ENCODE measurements at places on chromosomes 7 and 10.
A peak's percentile ranks its signal among the peaks of the same experiment; 100 is the strongest.

GRCh38 chr7:28678431-28678965 lies 266.2 kb downstream of the CREB5 start:
- DNase-seq = no peak

- DNase-seq = no peak
These were observed 4.6 kb downstream of the ZNF853 start for GRCh38 chr7:6619961-6620360.

DNA sequence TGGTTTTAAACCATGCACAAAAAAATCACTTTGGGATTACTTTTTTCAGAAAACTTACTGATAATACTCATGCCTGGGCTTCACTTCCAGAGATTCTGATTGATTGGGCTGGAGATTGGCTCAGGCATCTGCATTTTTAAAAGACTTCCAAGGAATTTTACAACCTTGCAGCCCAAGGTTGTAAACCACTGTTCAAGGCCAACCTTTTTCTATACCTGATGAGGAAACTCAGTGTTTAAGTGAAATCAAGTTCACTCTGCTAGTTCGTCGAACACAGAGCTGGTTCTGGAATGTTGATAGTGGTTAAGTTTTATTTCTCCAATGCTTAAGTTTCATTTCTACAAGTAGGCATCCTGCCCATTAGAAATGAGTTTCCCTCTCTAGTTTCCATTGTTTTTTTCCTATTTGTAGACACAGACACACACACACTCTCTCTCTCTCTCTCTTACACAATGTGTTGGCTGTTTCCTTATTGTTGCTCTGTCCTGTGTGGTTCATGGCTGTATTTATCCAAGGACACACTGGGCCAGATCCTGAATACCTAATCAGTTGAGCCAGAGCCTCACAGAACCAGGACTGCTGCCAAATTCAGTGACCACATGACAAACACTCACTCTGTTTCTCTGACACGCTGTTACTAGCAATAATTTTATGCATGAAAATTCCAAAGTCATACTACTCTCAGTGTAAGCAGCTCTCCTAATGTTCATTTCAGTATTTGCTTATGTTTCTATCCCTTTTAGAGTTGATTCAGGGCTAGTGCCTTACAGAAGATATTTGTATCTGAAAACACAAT lies 3.7 kb upstream of the IFIT1B start:
- no peak for DNase-seq

GRCh38 chr7:36906448-36906847 lies 182.2 kb upstream of the AOAH start:
- no peak for DNase-seq

GRCh38 chr7:130218806-130219620 lies 11.4 kb downstream of the SSMEM1 start:
- DNase-seq = no peak

DNA sequence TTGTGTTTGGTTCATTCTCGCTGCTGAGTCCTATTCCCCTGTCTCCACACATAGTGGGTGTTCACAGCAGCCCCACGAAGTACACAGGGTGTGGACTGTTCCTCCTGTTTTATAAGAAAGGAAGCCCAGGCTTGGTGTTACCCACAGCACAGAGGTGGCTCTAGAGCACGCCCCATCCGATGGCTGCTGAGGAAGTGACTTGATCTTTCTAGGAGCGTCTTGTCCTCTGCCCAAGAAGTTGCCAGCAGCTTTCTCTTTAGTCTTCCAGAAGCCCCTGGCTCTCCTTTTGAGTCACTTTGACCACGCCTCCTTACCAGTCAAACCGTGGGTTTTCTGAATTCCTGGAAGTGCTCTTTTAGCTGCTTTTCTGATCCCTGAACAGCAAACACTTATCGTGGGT lies 94.0 kb downstream of the GRK5 start:
- DNase-seq = peak; percentile 63

- no peak for DNase-seq
These were observed 52.7 kb upstream of the ELN start for GRCh38 chr7:73974948-73975926.

DNA sequence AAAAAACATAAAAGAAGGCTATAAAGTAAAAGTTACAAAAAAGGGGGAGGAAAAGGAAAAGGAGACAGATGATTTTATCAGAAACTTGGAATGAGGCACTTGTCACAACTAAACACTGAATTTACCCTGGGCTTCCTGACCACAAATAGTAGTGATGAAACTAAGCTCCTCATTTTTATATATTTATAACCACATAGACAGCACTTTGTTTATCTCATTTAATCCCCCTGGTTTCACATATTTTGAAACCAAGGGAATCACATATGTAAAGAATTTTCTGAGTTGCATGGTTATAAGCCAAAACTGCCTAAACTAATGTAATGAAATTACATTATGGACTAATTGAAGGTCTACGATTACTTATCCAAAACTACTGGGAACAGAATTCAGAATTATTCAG lies 39.6 kb upstream of the MET start:
- no peak for DNase-seq

DNA sequence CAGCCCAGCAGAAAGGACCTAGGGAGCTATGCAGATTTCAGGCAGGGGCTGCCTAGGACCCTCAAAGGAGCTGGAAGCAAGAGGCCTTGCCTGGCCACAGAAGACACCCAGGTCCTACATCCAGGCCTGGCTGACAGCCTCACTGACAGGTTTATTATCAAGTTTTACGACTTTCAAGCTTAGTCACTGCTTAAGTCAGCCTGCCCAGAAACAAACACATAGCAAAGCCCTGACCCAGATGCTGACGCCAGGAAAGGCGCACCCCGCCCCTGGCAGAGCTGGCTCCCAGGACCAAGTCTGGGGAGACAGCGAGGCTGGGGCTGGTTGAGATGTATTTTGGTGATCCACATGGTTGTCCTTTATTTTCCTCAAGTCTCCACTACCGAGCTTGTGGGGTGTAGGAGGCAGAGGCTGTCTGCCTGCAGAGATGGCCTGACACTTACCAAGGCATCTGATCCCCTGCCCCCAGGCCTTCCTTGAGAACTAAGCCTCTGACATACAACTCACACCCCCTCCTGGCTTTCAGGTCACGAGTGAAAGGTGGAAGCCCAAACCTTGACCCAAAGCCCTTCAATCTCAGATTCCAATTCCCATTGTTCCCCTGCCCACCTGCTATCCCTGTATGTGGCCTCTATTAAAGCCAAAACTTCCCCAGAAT lies 80.7 kb upstream of the EMX2 start:
- no peak for DNase-seq

- DNase-seq = peak; percentile 50
These were observed 58.1 kb downstream of the FHIP2A start for GRCh38 chr10:114879541-114880158.

GRCh38 chr10:102420714-102421506 lies at the start of gene FBXL15:
Gene FBXL15, plus strand, starts transcription at chr10:102420836. Its CDS starts 294 bp downstream, at chr10:102421130.
- peak; percentile 97 for DNase-seq

DNA sequence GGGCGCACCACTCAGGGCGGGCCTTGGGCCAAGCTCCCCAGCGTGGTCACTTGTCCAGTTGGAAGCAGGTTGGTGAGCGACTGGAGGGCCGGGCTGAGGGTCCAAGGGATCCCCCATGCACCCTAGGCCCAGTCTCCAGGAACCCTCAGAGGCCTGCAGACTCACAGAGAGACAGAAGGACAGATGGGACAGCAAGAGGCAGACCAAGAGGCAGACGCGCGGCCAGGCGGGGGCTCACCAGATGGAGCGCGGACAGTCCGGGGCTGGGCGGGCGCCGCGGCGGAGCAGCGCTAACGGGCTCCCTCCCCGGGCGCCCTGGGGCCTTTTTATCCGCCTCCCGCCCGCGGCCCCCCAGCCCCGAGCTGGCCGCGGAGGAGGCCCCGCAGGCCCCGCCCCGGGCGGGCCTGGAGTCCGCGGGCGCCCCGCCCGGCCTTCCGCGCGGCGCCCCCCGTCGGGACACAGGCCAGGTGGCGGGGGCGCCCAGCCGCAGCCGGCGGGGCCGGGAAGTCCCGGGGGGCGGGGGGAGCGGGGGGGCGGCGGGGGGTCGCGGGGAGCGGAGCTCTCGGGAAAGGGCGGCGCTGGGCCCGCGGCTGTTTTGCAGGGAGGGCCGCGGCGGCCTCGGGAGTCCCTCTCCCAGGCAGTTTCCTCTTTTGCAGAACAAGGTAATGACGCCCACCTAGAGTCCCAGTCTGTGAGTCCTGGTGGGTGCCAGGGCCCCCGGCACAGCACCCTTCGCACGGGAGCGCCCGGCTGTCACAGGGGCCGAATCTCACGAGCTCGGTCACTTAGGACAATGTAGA lies at the start of gene LOXL4:
LOXL4 (minus strand) TSS at position 301 of the 800 bp plus-strand sequence. CDS start 5,175 bp downstream, outside the sequence.
- no peak for DNase-seq

GRCh38 chr7:83365746-83366145 lies 203.1 kb upstream of the PCLO start:
- no peak for DNase-seq

- DNase-seq = peak; percentile 61
These were observed 26.7 kb downstream of the CYCS start for GRCh38 chr7:25098096-25099046.

- DNase-seq = no peak
These were observed 824.5 kb downstream of the TYW1 start for GRCh38 chr7:67821116-67821515.

DNA sequence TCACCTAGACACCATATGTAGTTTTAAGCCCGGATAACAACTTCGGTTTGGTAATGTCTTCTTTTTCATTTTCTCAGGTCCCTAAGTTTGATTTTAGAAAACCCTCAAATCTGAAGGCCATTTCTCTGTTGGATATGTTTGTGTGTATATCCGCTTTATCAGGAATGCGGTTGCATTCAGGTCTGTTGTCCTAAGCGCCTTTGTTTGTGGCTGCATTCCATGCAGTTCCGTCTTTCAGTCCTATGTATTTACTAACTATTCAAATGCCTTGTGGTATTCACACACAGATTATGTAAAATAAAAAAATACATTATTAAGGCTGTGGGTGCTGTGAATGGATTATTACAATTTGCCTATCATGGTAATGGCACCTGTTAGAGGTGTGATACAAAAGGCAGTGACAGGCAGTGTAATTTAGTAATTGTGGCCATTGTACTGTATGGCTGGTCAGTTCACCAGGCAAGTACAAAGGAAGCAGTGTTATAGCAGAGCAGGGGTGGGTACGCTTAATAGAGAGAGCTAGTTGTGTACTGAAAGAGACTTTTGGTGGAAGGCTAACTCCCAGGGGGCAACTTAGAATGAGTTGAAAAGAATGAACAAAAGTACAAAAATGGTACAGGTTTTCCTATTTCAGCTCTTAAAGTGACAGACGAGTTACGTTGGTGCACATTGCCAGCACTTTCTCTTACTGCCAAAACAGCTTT lies 136.4 kb downstream of the VTI1A start:
- no peak for DNase-seq

DNA sequence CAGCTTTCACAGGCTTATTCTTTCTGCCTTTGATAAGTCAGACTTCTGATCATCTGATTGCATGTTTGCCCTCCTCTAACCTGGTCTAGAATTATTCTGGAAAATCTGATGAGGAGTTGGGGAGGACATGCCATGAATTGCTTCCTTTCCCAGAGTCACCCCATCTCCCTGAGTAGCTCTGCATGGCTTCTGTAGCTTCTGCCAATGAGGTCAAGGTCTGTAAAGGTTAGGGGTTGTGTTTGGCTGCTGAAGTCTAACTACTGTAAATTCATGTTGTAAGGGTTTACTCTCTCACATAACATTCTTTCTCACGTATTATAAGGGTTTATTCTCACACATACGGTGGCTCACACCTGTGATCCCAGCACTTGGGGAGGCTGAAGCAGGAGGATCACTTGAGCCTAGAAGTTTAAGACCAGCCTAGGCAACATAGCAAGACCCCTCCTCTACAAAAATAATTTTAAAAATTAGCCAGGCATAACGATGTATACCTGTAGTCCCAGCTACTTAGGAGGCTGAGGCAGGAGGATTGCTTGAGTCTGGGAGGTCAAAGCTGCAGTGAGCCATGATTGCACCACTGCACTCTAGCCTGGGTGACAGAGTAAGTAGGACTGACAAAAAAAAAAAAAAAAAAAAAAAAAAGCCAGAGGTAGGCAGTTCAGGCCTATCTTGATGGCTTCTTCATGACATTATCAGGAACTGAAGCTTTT lies 10.7 kb downstream of the GSTO2 start:
- no peak for DNase-seq

- no peak for DNase-seq
These were observed 19.5 kb downstream of the TRIM56 start for GRCh38 chr7:101104799-101105198.

- DNase-seq = no peak
These were observed 255.1 kb downstream of the XPNPEP1 start for GRCh38 chr10:109668154-109668665.

- DNase-seq = no peak
These were observed 323.9 kb upstream of the GLI3 start for GRCh38 chr7:42560866-42561265.

- peak; percentile 56 for DNase-seq
These were observed at the start of gene GIMAP1 for GRCh38 chr7:150716368-150716767. Gene GIMAP1, plus strand, starts transcription at chr7:150716613. Its CDS starts 2,435 bp downstream, at chr7:150719048.

DNA sequence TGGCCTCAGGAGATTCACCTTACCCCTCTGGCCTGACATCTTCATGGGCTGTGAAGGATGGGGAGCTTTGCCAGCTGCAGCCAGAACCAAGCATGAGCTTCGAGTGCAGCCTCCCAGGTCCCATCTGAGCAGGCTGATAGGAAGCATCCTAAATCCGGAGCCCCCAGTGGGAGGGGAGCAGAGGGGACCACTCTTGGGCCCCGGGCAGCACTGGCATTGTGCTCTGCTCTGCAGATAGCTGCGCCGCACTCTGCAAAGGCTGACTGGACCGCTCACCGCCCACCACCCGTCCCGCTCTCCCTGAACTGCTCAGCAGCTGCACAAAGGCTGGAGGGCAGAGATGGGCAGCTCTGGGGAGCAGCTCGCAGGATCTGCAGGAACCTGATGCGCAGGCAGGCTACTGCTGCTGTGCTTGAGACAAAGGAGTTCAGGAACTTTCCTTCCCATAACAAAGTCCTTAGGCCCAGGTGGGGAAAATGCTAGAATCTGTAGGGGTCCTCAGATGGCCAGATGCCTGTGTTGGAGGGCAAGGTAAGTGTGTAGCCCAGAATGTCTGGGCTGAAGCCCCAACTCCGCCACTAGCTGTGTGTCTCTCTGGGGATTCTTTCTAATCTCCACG lies 51.8 kb downstream of the ARHGAP22 start:
- DNase-seq = no peak

DNA sequence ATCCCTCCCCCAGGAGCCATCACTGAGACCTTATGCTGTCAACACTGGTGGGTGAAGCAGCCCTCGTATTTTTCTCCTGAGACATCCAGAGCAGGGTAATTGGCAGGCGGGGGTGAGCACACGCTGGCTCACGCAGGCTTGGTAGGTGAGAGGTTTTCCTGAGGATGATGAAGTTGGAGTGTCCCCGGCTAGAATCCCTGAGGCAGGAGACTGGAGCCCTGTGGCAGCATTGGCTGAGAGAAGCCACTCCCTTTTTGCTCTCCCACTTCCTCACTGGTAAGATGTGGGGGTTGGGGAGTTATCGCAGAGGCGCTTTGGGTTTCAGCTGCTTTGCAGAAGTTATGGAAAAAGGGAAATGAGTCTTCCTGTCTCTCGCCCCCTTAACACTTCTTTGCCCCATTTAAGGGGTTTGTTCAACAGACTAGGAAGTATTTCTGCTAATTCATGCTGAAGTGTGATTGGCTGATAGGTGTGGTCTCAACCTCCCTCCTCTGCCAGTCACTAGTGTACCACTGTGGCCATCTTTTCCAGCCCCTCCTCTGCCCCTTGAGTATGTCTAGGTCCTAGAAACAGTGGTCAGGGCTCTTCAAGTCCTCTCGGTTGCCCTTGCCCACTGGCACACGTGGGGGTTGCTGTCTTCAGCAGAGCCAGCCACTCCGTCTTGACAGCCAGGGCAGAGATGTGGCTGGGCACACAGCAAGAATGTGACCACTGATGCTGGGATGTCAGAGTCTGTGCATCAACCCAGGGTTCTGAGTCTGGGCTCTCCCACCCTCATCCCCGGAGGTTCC lies 5.7 kb downstream of the ARPC1B start:
- peak; percentile 45 for DNase-seq

- no peak for DNase-seq
These were observed 490.8 kb upstream of the CELF2 start for GRCh38 chr10:10526846-10527245.

- DNase-seq = no peak
These were observed 57.0 kb downstream of the PHTF2 start for GRCh38 chr7:77855371-77856083.
